Thymus (tissue), 14 donors: ENCODE measurements at places on chromosomes 5 and 9. TPM values are rescaled to one million over a fixed set of nuclear protein-coding genes. Genes with fewer than 3 reads are reported as not detected.

TOR2A gene
- 7.2 TPM for total RNA-seq

GABRP gene
- 1.3 TPM for total RNA-seq

EXOSC3 gene
- total RNA-seq: 46.3 TPM

APBA1 gene
- total RNA-seq: 0.90 TPM

QRFP gene
- total RNA-seq: 0.05 TPM

FER gene
- total RNA-seq: 8.8 TPM

NFX1 gene
- total RNA-seq: 23.3 TPM

CTNNAL1 gene
- total RNA-seq: 32.2 TPM

ST8SIA4 gene
- total RNA-seq: 22.5 TPM

ENC1 gene
- 5.9 TPM for total RNA-seq

FOXD4L4 gene
- 0.09 TPM for total RNA-seq

CORO2A gene
- total RNA-seq: 5.1 TPM

NMUR2 gene
- 0.05 TPM for total RNA-seq

PCDH12 gene
- total RNA-seq: 3.4 TPM

IL3 gene
- total RNA-seq: not detected

GADD45G gene
- 6.9 TPM for total RNA-seq

SHC3 gene
- total RNA-seq: 0.05 TPM

ELAVL2 gene
- total RNA-seq: 0.33 TPM

ZNG1F gene
- total RNA-seq: 8.9 TPM

FSTL4 gene
- total RNA-seq: 0.99 TPM

RGMB gene
- 1.7 TPM for total RNA-seq

PTTG1 gene
- 179 TPM for total RNA-seq

TMEM215 gene
- total RNA-seq: not detected

ZNF608 gene
- total RNA-seq: 9.3 TPM

PHYKPL gene
- 33.5 TPM for total RNA-seq

FGF1 gene
- 0.99 TPM for total RNA-seq

PDZD2 gene
- total RNA-seq: 4.4 TPM

ZNF622 gene
- total RNA-seq: 27.7 TPM

MYMK gene
- 0.47 TPM for total RNA-seq

RNF130 gene
- 20.5 TPM for total RNA-seq

IRX4 gene
- not detected for total RNA-seq

MARCHF3 gene
- 5.0 TPM for total RNA-seq

PCDHGB7 gene
- total RNA-seq: 0.85 TPM

SMARCA2 gene
- total RNA-seq: 63.0 TPM

ARAP3 gene
- 0.71 TPM for total RNA-seq

ARID3C gene
- 0.09 TPM for total RNA-seq

PAX5 gene
- 0.38 TPM for total RNA-seq

RGS7BP gene
- total RNA-seq: 0.14 TPM

CRHBP gene
- total RNA-seq: 0.76 TPM

IL7R gene
- total RNA-seq: 167 TPM

PCDHA4 gene
- total RNA-seq: 0.05 TPM

EDIL3 gene
- total RNA-seq: 0.52 TPM

RNF183 gene
- 0.24 TPM for total RNA-seq

NR5A1 gene
- 0.52 TPM for total RNA-seq

PCDHA13 gene
- total RNA-seq: under 0.01 TPM
